ENCODE measurements at places on chromosomes 16 and 17. TPM values are rescaled to one million over a fixed set of nuclear protein-coding genes. Genes with fewer than 3 reads are reported as not detected.

Gene KRT36
- total RNA-seq, result not detected

Gene P2RX5
- total RNA-seq, result not detected

Gene PER1
- 12.3 TPM for total RNA-seq

Gene IL21R
- total RNA-seq, result 0.73 TPM

Gene PMFBP1
- total RNA-seq, result 0.61 TPM

Gene CDK3
- 1.7 TPM for total RNA-seq

Gene USH1G
- not detected for total RNA-seq
